ENCODE measurements at places on chromosomes 5 and 9. TPM values are rescaled to one million over a fixed set of nuclear protein-coding genes. Genes with fewer than 3 reads are reported as not detected.

The IFNA2 gene
- total RNA-seq, result not detected

The ERCC8 gene
- total RNA-seq, result 13.6 TPM

The ACTL7B gene
- not detected for total RNA-seq

The HAVCR1 gene
- not detected for total RNA-seq

The MINAR2 gene
- not detected for total RNA-seq

The HCN1 gene
- total RNA-seq, result 1.4 TPM

DNA sequence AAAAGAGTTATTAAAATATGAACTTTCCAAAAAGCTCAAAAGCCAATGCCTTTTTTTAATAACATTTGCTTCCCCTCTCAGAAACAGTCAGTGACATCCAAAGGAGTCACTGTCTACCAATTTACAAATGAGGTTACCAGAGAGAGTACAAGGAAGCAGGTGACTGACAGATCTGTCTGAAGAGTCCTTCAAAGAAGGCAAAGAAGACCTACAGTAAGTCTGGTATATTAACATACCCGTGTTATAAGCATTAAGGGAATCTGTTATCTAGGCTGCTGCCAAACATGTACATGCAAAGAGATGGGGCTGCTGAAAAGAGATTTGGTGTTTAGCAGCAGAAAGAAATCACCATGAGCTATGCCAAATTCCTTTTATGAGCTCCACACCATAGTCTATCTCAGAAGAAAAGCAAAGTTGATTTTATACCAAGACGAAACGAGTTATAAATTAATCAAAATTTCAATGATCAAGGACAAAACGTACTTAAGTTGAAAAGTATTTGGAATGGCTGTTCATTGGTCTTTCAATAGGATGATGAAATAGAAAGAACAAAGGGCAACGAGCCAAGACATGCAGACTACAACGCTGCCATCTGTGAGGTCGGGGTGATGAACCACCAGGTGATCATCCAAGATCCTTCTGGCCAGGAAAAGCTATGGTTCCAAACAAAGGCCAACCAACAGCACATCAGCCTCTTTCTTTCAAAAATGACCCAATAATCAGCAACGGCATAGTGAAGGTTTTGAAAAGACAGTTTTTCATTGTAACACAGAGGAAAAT lies 8.1 kb downstream of the PRELID2 start:
- DNase-seq, result no peak

DNA sequence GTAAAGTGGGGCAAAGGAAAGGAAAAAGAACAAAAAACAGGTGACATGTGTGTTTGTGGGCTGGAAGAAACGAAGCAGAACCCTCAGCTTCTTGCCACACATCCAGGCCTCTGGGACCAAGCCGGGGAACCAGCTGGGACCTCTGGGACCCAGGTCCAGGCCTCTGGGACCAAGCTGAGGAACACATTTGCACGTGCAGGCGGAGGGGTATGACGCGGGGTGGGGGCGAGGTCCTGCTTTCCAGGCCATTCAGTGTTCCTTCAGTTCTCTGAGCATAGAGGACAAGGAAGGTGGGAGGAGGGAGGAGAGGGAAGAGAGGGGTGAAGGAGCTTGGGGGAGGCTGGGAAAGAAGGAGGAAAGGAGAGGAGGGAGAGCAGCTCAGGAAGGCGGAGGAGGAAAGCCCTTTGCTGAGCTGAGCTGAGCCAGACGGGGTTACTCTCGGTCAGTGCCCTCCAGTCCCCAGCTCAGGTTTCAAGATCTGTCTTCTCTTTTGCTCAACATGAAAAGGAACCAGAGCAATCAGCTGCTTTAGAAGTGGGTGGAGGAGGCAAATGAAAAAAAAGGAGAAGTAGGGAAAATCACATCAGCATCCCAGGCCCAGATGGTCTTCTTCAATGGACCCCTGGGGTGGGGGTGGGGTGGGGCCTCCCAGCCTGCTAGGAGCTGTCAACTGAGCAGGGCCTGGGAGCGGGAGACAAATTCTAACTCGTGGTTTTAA lies 59.1 kb downstream of the ABCA1 start:
- DNase-seq, result peak; percentile 43

GRCh38 chr9:137213160-137214060 lies 7.9 kb downstream of the NDOR1 start:
- no peak for DNase-seq

DNA sequence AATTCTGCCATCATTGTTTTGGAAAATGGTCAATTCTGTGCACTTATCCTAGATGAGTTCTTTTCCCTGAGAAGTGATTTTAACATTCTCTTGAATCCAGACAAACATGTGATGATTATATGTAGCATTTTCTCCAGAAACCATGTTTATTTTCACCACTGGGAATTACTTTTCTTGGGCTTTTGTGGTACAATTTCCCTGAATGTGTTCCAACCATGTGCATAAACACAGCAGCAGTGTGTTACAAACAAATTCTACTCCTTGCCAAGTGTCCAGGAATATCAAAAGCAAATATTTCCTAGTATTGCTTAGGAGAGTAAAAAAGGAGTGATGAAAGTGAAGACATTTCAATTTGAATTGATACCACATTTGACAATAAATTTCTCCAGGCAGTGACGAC lies 50.4 kb downstream of the NXNL2 start:
- no peak for DNase-seq

- no peak for DNase-seq
Measured at GRCh38 chr5:84354101-84354500, 30.6 kb downstream of the EDIL3 start.

DNA sequence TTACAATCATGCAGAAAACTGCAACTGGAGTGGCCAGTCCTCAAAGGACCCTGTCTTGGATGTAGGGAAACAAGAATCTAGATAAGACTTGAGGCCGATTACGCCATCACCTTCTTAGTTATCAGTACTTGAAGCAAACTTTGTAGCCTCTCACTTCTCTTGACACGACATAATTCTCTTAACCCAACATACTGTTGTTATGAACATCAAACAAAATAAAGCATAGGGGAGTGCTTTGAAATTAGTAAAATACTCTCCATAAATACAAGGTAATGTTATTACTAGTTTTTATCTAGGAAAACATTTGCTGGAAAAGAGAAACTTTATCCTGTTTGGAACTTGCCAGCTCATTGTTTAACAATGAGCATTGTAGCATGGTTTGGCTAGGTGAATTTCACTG lies 574.9 kb upstream of the DMAC1 start:
- no peak for DNase-seq

GRCh38 chr9:115442054-115442453 lies 324.1 kb upstream of the TNC start:
- no peak for DNase-seq

Measured in SK-MEL-5 (cell line).